ENCODE measurements at places on chromosomes 11 and 22.
A peak's percentile ranks its signal among the peaks of the same experiment; 100 is the strongest.

DNA sequence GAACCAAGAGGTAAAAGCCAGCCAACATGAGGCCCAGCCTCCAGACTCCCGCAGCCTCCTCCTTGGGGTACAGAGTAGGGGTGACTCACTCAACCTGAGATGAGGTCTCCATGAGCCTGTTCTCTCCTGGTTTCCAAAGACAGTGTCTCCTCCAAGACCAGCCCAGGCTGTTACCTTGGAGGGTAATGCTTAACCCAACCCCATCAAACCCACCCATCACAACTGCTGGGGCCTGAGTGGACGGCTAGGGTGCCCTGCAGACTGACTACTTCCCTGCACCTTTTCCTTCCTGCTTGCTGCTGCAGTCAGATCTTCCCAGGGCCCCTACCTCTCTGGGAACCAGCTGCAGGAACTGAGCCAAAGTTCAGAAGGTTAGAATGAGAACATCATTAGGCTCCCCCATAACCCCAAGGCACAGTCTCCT is 5.1 kb upstream of the NOL12 start:
- DNase-seq = peak; percentile 70

- DNase-seq = no peak
Measured at GRCh38 chr11:19770277-19770676, 57.6 kb downstream of the NAV2 start.

- DNase-seq = peak; percentile 85
Measured at GRCh38 chr22:45268958-45269844, 15.5 kb upstream of the UPK3A start.

DNA sequence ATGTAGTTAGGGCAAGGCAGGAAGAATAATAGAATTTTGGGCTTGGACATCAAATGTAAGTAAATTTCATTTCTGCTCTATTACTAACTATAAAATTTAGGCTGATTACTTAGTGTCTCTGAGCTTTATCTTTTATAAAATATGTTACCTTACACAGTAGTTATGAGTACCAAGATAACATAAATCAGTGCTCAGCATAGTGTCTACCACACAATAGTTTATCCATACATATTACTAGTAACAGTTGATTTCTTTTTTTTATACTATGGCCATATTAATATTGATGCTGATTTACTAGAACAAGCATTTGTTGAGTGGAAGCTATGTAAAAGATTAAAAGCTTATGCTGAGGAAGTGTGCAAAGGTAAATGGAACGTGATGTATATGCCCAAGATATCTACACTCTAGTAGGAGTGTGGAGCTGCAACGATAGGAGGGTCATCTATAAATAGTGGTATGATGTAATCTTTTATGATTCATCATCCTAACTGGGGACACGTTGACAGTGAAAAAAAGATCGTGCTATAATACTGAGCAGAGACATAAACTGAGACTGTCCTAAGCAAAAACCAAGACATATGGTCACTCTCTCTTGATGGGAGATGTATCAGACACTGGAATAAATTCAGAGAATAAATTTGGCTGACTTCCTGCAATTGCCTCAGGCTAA is 8.7 kb upstream of the SLC5A12 start:
- peak; percentile 58 for DNase-seq

All from GM23248 (cell line).